ENCODE measurements at places on chromosomes 6 and 20.
A peak's percentile ranks its signal among the peaks of the same experiment; 100 is the strongest.

DNA sequence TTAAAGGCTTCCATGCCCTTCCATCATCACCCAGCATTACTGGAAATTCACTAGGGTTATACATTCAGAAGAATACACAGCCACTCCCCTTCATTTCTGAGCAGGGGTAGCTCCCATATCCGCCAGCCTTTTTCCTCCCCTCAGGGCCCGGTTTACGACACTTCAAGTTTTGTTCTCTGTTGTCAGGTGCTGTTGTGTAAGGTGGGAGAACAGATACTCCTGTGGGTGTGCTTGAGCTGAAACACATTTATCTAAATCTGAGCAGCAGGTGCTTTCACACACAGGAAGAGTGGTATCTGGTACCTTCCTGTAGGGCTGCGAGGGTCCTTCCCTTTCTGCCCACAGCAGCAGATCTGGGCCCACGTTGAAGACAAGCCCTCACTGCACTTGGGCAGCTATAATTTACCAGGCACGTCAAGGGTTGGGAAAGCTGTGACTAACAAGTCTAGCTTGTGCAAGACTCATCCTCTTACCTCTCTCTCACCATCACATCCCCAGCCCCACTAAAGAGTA, 215.8 kb upstream of the RREB1 start:
- no peak for DNase-seq

DNA sequence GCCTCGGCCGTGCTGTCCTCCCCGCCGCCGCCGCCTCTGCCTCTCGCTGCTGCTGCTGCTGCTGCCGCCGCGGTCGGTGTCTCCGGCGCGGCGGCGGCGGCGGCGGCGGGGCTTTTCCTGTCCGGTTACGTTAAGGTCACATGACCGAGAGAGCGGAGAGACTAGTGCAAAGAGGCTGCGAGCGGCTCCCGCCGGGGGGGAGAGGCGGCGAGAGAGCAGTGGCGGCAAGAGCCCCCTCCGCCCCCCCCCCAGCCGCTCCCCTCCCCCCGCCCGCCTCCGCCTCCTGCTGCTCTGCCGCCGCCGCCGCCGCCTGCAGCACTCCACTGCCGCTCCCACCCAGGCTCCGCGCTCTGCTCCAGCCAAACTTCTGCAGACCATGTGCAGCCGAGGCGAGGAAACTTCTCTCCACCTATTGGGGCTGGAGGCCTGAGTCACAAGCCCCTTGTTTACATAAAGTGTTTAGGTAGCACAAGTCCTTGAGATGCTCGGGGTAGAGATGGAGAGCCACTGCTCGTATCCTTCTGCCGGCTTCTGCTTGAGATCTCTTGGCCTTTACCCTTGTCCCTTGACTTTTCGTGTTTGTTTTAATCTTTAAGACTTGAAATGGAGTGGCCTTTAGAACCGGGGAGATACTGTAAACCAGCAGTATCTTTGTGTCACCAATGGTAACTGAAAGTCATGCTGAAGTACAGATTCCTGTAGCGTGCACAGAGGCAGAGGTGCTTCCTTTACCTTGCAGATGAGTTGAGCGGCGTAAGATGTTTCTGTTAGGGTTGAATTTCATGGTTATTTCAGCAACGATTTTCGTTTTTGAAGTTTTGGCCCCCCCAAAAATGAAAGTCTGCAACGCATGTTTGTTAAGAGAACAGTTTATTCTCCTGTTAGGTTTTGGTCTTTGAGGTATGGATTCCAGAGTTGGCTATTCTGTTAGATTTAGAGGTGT, at the start of gene ZBTB2:
TSS of gene ZBTB2 (minus strand) at position 89 of the 943 bp plus-strand sequence. CDS start 17,922 bp downstream, outside the sequence.
- peak; percentile 67 for DNase-seq

GRCh38 chr6:2509711-2510110, 241.0 kb downstream of the MYLK4 start:
- no peak for DNase-seq

- no peak for DNase-seq
Measured at GRCh38 chr6:102582569-102582968, 1189.1 kb downstream of the GRIK2 start.

DNA sequence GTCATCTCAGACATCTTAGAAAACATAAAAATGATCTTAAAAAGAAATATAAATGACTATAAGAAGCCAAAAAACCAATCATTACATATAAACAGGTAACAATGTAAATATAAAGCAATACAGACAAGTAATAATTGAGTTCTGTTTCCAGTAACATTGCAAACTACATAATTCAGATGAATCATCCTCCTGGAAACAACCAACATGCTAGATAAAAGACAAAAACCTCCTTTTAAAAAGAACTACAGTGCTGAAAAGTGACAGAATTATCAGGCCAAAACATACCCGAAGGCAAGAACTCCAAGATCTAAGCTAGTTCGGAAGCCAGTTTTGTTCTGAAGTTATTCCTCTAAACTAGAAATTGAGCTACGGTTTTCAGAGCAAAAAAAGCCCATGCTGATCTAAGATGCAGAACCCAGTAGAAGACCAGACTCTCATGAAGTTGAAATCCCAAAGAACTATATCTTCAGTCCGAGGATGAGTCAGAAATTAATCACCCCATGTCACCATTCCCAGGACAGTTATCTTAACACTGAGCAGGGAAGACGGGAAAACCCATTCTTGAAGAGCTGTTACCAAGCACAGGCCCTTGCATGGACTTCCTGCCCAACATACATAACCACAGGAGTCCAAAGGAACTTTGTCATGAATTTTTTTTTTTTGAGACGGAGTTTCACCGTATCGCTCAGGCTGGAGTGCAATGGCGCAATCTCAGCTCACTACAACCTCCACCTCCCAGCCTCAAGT, 9.8 kb downstream of the PGM3 start:
- DNase-seq, result no peak

- no peak for DNase-seq
Measured at GRCh38 chr6:73727114-73727513, 31.1 kb downstream of the CD109 start.

GRCh38 chr6:130708338-130708737, 118.9 kb upstream of the SMLR1 start:
- DNase-seq, result no peak

- DNase-seq, result no peak
Measured at GRCh38 chr6:113587078-113587699, 270.0 kb upstream of the MARCKS start.

- DNase-seq, result no peak
Measured at GRCh38 chr6:43302126-43302525, 4.1 kb downstream of the SLC22A7 start.
